WERI-Rb-1 (cell line): ENCODE measurements at places on chromosomes 5 and 9.

GRCh38 chr5:148801682-148802276 lies 24.6 kb upstream of the ADRB2 start:
- DNase-seq: no peak

GRCh38 chr5:147044572-147045273 lies 166.2 kb upstream of the PPP2R2B start:
- DNase-seq: no peak

DNA sequence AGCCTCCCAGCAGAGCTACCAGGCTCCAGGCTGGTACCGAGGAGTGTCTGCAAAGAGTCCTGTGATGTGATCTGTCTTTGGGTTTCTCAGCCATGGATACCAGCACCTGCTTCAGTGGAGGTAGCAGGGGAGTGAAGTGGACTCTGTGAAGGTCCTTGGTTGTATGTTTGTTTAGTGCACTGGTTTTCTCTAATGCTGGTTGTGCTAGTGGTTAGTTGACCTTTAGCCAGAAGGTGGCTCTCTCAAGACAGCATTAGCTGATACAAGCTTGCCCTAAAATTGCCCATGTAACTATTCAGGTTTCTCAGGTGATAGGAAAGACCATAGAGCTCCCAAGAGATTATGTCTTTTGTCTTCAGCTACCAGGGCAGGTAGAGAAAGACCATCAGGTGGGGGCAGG lies 87.2 kb downstream of the MTAP start:
- DNase-seq: no peak

GRCh38 chr5:2184563-2185540 lies 302.1 kb upstream of the IRX4 start:
- no peak for DNase-seq

- peak; percentile 82 for DNase-seq
Measured at GRCh38 chr9:113343732-113344231, 3.7 kb upstream of the WDR31 start.

GRCh38 chr9:127279717-127280285 lies 15.2 kb downstream of the GARNL3 start:
- DNase-seq: peak; percentile 45

GRCh38 chr5:136374003-136374402 lies 8.7 kb upstream of the TRPC7 start:
- DNase-seq: peak; percentile 58

- DNase-seq: no peak
Measured at GRCh38 chr5:149037817-149038216, 25.0 kb downstream of the SH3TC2 start.

GRCh38 chr9:137083394-137084004 lies 3.3 kb upstream of the MAN1B1 start:
- peak; percentile 96 for DNase-seq

- DNase-seq: no peak
Measured at GRCh38 chr9:120944434-120944843, 17.8 kb upstream of the TRAF1 start.

- no peak for DNase-seq
Measured at GRCh38 chr9:91066856-91067255, 265.2 kb downstream of the SYK start.

- no peak for DNase-seq
Measured at GRCh38 chr5:65475895-65476294, 5.8 kb downstream of the ADAMTS6 start.

- no peak for DNase-seq
Measured at GRCh38 chr5:2250365-2250950, 367.7 kb upstream of the IRX4 start.

DNA sequence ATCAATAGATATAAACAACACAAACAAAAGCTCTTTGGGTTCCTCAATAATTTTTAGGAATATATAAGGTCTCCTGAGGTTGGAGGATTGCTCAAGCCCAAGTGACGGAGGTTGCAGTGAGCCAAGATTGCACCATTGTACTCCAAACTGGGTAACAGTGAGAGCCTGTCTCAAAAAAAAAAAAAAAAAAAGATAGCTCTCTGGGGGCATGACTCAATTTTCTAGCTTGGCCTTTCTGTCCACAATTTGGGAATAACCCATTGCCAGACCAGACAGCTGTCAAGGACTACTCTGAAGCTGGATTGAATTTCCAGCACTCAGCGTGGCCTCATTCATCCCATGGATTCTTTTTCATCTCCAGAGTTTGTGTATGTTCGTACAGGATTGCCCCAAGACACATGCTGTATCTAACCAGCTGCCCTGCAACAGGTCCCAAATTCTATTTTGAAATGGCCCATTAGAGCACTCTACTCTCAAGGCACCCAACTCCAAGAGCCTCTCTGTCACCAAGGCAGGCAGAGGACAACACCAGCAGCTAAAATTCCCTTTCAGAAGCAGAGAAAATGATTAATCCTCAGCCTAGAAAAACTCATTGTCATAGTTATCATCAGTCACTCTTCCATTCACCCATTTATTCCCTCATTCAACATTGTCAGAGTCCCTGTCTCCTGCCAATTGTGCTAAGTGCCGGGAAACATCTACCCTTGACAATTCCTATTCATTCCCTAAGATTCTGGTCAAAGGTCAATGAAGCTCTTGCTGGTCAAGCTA lies 8.7 kb downstream of the FAM193B start:
- DNase-seq: no peak

GRCh38 chr9:89696780-89697179 lies 92.0 kb downstream of the GADD45G start:
- no peak for DNase-seq

GRCh38 chr5:172150514-172151425 lies 37.3 kb downstream of the STK10 start:
- DNase-seq: no peak

- peak; percentile 76 for DNase-seq
Measured at GRCh38 chr9:114033397-114034103, 44.5 kb downstream of the AMBP start.

GRCh38 chr5:45772402-45772801 lies 76.2 kb upstream of the HCN1 start:
- no peak for DNase-seq

GRCh38 chr9:105255421-105255820 lies 11.0 kb downstream of the SLC44A1 start:
- DNase-seq: no peak

GRCh38 chr5:39650008-39650762 lies 225.4 kb upstream of the DAB2 start:
- DNase-seq: no peak

DNA sequence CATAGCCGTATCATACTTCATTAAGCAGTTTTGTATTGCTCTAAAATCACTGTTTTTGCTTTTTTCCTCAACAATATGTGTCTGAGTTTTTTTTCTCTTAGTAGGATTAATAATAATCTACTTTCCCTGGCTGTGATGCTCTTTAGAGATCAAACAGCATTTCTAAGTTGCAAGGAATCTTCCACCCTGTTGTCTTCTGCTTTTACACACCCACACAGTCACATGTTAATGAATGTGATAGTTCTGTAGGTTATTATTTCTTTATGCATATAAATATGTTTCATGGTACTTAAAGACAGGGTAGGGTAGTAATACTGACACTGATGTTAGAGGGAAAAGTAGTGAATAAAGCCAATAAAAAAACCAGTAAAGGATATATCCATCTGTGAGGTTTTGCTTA lies 29.3 kb downstream of the SLC44A1 start:
- DNase-seq: no peak

DNA sequence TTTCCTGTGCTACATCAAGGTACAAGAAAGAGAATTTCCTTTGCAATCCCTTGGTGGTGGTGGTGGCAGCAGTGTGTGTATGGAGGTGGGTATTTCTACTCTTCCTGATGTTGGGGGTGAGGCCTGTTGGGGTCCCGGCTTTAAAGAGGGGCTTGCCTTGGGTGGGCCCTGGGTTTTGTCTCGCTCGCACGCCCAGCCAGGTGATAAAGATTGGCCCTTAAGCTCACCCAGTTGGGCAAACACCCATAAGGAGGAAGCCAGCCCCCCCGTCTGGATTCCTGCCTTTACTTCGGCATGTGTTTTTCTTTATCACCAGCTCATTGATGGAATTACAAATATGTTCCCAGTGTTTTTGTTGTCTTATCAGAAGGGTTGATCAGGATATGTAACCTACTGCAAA lies 16.0 kb upstream of the SARDH start:
- DNase-seq: no peak

- DNase-seq: no peak
Measured at GRCh38 chr5:149317281-149318048, 27.8 kb upstream of the GRPEL2 start.

DNA sequence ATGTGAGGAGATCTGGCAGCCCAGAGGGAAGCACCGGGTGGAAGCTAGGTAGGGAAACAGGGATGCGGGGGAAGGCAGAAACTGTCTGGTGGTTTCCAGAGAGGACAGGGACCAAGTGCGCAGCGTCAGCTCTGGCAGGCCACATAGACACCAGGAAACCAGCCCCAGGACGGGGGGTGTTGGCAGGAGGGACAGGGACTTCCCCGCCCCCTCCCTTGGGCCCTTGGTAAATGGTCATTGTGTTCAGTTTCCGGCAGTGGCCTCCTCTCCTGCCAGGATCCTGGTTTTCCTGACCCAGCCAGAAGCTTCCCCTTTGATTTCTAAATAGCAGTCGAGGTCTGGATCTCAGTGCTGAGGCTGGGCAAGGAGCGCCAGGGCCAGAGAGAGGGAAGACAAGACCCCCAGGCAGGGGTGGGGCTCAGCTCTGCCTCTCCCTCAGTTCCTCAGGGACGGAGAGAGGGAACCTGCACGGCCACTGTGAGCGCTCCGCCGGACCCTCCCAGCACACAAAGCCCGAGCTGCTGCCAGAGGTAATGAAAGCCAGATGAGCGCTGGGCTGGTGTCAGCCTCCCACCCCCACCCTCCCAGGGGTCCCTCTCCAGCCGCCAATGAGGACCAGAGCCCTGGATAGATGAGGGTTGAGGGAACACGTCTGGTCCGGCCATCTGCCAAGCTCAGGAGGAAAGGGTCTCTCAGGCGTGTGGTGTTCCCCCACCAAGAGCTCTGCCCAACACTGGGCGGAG lies 1.8 kb downstream of the RALGDS start:
- DNase-seq: peak; percentile 60

GRCh38 chr5:58314356-58315210 lies 145.3 kb downstream of the PLK2 start:
- no peak for DNase-seq

DNA sequence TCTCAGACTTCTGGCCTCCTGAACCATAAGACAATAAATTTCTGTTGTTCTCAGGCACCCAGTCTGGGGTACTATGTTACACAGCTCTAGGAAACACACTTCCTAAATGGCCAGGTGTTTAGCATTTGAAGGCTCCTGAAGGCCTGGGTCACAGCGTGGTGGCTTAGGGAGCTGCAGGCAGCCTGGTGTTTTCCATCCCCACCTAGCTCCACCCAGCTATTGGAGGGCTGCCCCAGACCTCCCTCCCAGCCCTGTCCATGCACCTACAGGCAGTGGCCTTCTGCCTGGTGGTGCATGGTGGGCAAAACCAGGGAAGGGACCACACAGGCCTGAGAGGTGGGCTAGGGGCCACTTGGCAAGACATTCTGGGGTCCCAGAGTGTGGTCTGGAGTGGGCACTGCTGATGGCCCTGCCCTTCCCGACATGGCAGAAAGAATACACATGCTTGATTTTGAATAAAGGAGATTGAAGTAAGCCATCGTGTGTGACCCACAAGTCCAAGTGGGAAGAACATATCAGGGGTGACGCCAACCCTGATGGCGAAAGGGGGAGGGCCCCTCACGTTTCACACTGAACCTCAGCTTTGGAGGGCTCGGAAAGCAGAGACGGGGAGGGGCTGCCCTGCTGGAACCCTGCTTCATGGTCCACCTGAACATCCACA lies 1.3 kb upstream of the SUSD3 start:
- no peak for DNase-seq

- no peak for DNase-seq
Measured at GRCh38 chr9:73441890-73442818, 290.5 kb downstream of the ANXA1 start.

- DNase-seq: no peak
Measured at GRCh38 chr5:42985129-42986037, 54.7 kb downstream of the ANXA2R start.

- DNase-seq: peak; percentile 78
Measured at GRCh38 chr9:114911167-114911821, 19.1 kb downstream of the TNFSF8 start.

GRCh38 chr5:125154301-125155110 lies 408.1 kb upstream of the ZNF608 start:
- no peak for DNase-seq

- DNase-seq: no peak
Measured at GRCh38 chr9:85479305-85479704, 262.4 kb downstream of the AGTPBP1 start.

GRCh38 chr5:66877843-66878242 lies 281.6 kb downstream of the MAST4 start:
- DNase-seq: no peak

DNA sequence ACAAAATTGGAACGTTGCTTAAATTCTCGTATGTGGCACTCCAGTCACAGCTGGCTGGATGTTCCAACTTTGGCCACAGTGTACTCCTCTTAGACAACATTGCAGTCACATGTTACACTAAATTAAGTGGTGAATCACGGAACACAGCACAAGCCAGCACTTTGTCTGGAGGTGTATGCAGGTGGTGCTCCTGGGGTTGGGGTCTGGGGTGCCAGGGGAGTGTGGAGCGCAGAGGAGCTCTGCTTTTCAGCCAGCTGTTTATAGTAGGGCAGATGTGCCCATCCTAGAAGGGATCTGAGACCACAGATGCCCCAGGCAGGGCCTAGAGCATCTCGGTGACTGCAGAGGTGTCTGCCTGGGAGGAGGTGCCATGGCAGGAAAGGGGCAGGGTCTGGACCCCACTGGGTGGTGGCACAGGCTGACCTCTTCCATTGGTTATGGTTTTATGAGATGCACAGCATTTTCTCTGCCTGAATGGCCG lies 82.6 kb downstream of the WNK2 start:
- DNase-seq: no peak

- DNase-seq: no peak
Measured at GRCh38 chr9:123302348-123303214, 34.2 kb upstream of the STRBP start.

GRCh38 chr9:19788152-19788551 lies 685 bp downstream of the SLC24A2 start:
- DNase-seq: peak; percentile 86

GRCh38 chr5:159033351-159033657 lies 66.4 kb downstream of the EBF1 start:
- DNase-seq: no peak

- DNase-seq: no peak
Measured at GRCh38 chr5:17801595-17801994, 167.3 kb downstream of the TAF11L14 start.

DNA sequence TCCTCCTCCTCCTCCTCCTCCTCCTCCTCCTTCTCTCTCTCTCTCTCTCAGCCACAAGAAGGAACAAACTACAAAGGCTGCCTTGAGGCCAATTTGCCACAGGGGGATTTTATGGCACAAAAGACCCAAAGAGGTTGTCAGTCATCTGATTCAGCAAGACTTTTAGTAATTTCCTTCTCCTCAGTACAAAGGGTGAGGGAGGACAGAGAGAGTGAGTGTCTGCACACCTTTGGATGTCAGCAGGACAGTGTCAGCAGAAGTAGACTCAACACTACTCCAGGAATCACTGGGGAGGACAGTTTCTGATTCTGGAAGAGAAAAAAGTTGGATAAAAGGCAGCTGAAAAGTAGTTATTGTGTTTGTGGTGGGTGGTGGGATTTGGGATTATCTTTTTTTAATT lies 13.6 kb downstream of the TIMD4 start:
- DNase-seq: no peak

- no peak for DNase-seq
Measured at GRCh38 chr5:158758675-158759074, 341.0 kb downstream of the EBF1 start.
